ENCODE measurements at places on chromosomes 7 and 10.

DNA sequence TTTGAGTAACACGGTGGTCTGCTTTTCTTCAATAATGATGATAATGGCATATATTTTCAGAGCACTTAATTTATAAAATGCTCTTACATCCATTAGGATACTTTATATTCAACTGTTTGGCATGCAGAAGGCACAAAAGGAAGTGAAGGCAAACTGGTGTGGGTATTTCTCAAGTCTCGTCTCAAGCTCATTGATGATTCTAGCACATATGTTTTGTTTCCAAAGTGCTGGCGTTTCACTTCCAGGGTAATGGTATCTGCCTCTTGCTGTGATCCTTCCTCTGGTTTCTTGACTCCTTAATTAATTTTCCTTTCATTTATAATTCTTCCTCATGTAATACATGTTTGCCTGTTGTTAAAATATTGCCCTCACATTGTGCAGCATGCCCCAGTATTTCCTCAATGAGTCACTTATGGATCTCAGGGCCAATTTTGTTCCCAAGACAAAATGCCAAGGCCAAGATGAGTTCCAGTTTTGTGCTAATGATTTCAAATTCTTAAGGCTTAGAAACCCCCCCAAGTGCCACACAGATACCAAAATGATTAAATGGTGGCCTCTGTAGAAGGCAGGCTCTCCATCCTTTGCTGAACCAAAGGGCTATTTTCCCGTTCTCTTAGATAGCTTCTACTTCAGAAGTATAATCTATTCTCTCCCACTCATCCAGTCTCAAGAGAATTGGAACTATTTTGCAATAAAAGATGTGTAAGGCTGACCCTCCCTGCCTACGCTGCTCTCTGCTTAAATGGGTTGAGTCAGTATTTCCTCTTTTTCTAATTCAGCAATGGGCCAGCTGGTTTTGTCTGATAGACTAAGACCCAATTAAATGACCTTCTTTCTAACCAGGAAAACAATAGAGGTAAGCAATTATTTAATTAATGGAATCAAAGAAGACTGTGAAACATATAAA is 171.2 kb downstream of the ZNF365 start:
- DNase-seq, result peak; percentile 37

DNA sequence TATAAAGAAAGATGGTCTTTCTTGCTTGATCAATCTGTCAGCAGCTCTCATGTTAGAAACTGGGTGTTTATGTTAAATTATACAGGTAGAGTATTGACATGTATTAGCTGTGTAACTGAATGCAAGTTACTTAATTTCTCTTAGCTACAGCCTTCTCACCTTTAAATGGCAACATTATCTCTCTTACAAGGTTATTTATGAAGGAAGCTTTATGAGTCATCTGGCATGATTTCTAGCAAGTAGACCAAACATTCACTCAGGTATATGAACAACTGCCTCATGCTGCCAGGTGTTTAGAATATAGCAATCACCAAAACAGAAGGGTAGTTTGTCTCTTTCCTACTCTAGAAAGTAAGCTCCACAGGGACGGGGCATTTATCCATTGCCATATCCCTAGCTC is 8.5 kb downstream of the ARL4A start:
- no peak for DNase-seq

- DNase-seq, result peak; percentile 26
These were observed 560.5 kb downstream of the PARD3 start for GRCh38 chr10:34254596-34254995.

GRCh38 chr10:27344568-27345454 is 104.2 kb upstream of the ACBD5 start:
- no peak for DNase-seq

DNA sequence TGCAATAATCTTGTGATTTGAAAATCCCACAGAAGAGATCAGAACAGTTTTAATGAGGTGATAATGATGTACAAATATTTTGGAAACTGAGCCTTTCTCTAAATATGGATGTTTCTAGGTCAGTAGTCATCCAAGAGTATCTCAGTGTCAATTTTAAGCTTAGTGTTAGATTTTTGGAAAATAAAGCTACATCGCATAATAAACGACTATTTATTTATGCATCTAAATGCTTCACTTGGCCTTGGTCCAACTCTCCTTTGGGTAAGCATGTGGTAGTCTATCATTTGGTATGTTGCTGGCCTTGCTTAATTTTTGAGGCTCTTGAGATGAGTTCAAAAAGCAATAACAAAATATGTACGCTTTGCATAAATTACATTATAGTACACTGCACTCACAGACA is 5.4 kb upstream of the PPP1R9A start:
- DNase-seq, result no peak

All from fibroblast of skin of left biceps (primary cell).